ENCODE measurements at places on chromosomes 5 and 9. TPM values are rescaled to one million over a fixed set of nuclear protein-coding genes. Genes with fewer than 3 reads are reported as not detected.

Gene TAF11L5
- not detected for total RNA-seq

Gene BARHL1
- not detected for total RNA-seq

Gene LHX6
- 19.5 TPM for total RNA-seq

Gene QRFP
- not detected for total RNA-seq

Gene CACNA1B
- 0.12 TPM for total RNA-seq

Gene DAB2
- total RNA-seq = 80.1 TPM

Gene SLC4A9
- total RNA-seq = 0.12 TPM

DNA sequence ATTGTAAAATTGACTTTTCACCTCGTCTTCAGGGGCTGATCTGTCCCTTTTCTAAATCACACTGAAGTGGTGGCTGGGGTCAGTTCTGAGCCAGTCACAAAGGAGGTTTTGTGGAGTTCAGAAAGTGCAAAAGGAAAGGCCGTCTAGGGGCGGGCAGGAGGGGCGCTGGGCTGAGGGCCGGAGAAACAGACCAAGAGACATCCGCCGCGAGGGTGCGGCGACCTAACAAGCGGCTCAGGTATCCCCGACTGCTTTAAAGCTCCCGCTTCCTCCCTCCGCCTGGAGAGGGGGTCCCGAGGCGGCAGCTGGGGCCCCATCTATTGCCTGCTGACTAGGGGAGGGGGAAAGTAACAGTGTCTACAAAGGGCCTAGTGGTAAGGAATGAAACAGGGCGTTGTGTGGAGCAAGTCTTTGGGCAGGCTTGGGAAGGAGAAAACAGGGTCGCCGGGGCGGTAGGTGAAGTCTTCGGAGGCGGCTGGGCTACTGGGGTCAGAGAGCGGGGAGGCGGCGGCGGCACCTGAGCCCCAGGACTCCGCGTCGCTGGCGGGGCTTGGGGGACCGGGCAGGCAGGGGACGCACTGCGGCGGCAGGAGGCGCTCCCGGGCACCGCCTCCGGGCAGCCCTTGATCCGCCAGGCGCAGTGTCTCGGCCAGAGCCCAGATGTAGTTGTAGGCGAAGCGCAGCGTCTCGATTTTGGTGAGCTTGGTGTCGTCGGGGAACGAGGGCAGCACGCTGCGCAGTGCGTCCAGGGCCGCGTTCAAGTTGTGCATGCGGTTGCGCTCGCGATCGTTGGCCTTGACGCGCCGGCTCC lies 950 bp downstream of the NEUROG1 start:
- H3K36me3 ChIP-seq = no peaks in the 10 kb centered on the region
- H3K27ac ChIP-seq = no peak overlapping the region
- no peak overlapping the region for H3K4me3 ChIP-seq
- no peak for DNase-seq
- peaks cover 47% of the 10 kb centered on the region for H3K27me3 ChIP-seq

DNA sequence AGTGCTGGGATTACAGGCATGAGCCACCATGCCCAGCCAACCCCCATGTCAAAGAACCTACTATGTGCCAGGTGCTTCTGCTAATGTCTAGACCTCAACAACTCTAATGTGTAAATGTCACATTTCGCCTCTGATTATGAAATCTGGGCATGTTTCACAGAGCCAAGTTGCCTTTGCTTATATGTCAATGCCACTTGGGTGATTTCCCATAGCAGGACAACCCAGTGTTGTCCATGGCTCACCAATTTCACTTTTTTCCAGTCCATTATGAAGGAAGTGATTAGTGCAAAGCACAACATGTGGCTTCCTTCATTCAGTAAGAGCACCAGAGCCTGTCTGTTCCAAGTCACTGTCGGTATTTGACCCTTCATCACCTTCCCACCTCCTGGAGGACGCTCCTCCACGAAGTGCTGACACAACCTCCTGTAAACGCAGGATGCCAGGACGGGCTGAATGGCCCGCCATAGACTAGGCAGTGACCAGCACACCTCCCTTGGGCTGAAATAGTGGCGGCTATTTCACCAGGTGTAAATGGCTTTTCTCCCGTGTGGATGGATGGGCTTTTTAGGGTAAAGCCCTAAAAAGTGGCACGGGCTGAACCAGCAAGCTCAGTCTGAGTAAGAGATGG lies 962 bp upstream of the PKN3 start:
- H3K27me3 ChIP-seq = no peaks in the 10 kb centered on the region
- H3K4me1 ChIP-seq = no peaks in the 10 kb centered on the region
- DNase-seq = no peak
- H3K4me3 ChIP-seq = no peak overlapping the region
- no peaks in the 10 kb centered on the region for H3K36me3 ChIP-seq

- no peaks in the 10 kb centered on the region for H3K27me3 ChIP-seq
- no peaks in the 10 kb centered on the region for H3K4me1 ChIP-seq
- no peak for DNase-seq
- no peaks in the 10 kb centered on the region for H3K36me3 ChIP-seq
- H3K4me3 ChIP-seq = no peak overlapping the region
- no peak overlapping the region for H3K27ac ChIP-seq
Observed at GRCh38 chr5:127353327-127353726, 62.7 kb downstream of the MEGF10 start.

DNA sequence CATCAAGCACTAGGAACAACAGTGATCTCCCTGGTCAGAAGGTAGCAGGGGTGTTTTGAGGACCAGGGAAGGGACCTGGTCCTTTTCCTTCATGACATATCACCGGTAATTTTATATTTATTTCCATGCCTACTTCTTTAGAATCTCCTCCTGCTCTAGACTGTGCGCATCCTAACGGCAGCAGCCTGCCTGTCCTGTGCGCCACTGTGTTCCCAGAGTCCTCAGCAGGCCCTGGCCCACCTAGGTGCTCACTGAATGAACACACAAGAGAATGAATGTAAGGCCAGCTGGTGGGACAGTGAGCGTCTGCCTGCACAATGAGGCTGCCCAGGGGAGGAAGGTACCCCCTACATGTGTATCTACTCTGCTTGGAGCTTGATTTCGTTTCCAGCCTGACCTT lies 51.5 kb downstream of the C5orf15 start:
- no peak overlapping the region for H3K4me3 ChIP-seq
- H3K36me3 ChIP-seq = no peaks in the 10 kb centered on the region
- DNase-seq = no peak
- H3K4me1 ChIP-seq = no peaks in the 10 kb centered on the region
- H3K27ac ChIP-seq = no peak overlapping the region

DNA sequence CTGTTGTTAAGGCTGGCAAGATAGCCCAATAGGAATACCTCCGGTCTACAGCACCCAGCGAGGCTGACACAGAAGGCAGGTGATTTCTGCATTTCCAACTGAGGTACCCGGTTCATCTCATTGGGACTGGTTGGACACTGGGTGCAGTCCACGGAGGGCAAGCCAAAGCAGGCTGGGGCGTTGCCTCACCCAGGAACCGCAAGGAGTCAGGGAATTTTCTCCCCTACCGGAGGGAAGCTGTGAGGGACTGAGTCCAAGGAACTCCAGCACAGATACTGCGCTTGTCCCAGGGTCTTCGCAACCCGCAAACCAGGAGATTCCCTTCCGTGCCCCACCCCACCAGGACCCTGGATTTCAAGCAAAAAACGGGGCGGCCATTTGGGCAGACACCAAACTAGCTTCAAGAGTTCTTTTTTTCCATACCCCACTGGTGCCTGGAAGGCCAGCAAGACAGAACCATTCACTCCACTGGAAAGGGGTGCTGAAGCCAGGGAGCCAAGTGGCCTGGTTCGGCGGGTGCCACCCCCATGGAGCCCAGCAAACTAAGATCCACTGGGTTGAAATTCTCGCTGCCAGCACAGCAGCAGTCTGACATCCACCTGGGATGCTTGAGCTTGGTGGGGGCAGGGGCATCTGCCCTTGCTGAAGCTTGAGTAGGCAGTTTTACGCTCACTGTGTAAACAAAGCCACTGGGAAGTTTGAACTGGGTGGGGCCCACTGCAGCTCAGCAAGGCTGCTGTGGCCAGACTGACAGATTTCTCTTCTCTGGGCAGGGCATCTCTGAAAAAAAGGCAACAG lies 647.2 kb downstream of the BNC2 start:
- H3K36me3 ChIP-seq = no peaks in the 10 kb centered on the region
- H3K27ac ChIP-seq = no peak overlapping the region
- no peak overlapping the region for H3K4me3 ChIP-seq
- DNase-seq = no peak

DNA sequence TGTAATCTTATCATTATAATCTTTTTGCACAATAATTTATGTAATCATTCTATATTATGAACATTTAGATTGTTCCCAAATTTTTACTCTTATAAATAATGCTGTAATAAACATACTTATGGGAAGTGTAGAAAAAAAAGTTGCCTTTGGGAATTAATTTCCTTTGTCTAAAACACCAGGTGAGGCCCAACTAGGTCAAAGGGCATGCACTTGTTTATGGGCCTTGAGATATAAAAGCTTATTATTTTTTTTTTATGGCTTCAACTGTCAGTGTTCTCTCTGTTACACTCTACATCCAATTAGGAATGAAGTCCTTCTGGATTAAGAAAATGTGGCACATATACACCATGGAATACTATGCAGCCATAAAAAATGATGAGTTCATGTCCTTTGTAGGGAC lies 6.5 kb upstream of the PRLR start:
- no peak overlapping the region for H3K4me3 ChIP-seq
- H3K27me3 ChIP-seq = no peaks in the 10 kb centered on the region
- no peaks in the 10 kb centered on the region for H3K36me3 ChIP-seq
- no peaks in the 10 kb centered on the region for H3K4me1 ChIP-seq
- no peak overlapping the region for H3K27ac ChIP-seq
- no peak for DNase-seq

- H3K4me3 ChIP-seq = no peak overlapping the region
- no peaks in the 10 kb centered on the region for H3K27me3 ChIP-seq
- peaks cover 7% of the 10 kb centered on the region for H3K4me1 ChIP-seq
- no peaks in the 10 kb centered on the region for H3K36me3 ChIP-seq
Observed at GRCh38 chr9:137613738-137614523, 4.9 kb upstream of the EHMT1 start.

DNA sequence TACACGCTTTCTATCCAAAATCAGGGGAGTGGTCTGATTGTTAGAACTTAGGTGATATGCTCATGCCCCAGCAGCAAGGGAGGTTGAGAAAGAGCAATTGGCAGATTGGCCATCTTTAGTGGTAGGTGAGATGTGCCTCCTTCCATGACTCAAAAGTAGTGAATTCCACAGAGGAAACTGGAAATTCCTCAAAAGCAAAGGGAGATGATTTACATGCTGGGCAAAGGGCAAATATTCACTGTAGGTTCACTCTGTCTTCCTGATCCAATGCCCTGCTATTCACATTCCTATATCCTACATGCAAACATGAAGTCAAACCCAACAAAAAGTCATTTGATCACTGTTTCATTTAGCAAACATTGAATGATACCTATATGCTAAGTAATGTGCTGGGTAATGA lies 130.1 kb upstream of the ZNF608 start:
- no peaks in the 10 kb centered on the region for H3K4me1 ChIP-seq
- no peak for DNase-seq
- H3K27me3 ChIP-seq = no peaks in the 10 kb centered on the region

- H3K36me3 ChIP-seq = no peaks in the 10 kb centered on the region
- no peaks in the 10 kb centered on the region for H3K4me1 ChIP-seq
- H3K4me3 ChIP-seq = no peak overlapping the region
- no peak for DNase-seq
- no peaks in the 10 kb centered on the region for H3K27me3 ChIP-seq
Observed at GRCh38 chr9:123696476-123696875, 233.4 kb downstream of the DENND1A start.
